ENCODE measurements at places on chromosomes 1 and 21. TPM values are rescaled to one million over a fixed set of nuclear protein-coding genes. Genes with fewer than 3 reads are reported as not detected.

- no peak for DNase-seq
These were observed 15.1 kb downstream of the MCL1 start for GRCh38 chr1:150564051-150564991.

DNA sequence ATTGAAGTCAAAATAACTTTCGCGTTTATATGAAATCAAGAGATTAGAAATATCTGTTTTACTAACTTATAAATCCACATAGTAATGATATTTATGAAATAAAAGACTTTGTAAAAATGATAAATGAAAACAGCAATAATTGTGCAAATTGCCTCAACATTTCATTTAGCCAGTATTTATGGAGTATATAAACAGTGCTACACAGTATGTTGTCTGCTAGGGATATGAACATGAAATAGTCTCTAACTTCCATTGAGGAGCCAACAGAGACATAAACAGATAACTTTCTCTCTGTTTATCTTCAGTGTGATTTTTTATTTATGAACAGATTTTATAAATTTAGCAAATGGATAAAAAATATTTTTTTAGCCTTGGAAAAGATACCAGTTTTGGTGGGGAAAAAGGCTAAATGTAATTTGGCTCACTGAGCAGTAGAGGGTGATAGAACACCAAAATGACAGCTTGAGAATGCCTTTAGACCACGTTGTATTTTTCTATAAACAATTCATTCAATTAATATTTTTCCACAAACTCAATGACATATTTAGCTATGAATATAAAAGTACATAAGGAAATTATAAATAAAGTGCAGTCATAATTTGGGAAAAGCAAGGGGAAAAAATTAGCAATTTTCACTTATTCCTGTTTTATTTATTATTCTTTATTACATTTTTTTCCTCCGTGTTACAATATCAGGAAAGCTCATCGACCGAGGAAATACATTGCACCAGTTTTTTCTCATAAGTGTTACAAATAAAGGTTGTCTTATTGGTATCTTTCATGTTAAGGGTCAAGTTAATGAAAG lies 47.5 kb upstream of the EEIG2 start:
- DNase-seq, result no peak

- DNase-seq, result no peak
These were observed 31.2 kb downstream of the CR1L start for GRCh38 chr1:207676153-207676552.

GRCh38 chr1:20590306-20590777 lies 1.4 kb downstream of the CDA start:
- no peak for DNase-seq

- DNase-seq, result no peak
These were observed 12.0 kb upstream of the ARHGEF19 start for GRCh38 chr1:16224472-16224871.

GRCh38 chr1:162700131-162700530 lies 67.9 kb downstream of the DDR2 start:
- DNase-seq, result no peak

- DNase-seq, result peak; percentile 60
These were observed 9.9 kb downstream of the PLOD1 start for GRCh38 chr1:11944358-11944931.

- no peak for DNase-seq
These were observed 32.6 kb downstream of the GPR52 start for GRCh38 chr1:174480324-174480723.

DNA sequence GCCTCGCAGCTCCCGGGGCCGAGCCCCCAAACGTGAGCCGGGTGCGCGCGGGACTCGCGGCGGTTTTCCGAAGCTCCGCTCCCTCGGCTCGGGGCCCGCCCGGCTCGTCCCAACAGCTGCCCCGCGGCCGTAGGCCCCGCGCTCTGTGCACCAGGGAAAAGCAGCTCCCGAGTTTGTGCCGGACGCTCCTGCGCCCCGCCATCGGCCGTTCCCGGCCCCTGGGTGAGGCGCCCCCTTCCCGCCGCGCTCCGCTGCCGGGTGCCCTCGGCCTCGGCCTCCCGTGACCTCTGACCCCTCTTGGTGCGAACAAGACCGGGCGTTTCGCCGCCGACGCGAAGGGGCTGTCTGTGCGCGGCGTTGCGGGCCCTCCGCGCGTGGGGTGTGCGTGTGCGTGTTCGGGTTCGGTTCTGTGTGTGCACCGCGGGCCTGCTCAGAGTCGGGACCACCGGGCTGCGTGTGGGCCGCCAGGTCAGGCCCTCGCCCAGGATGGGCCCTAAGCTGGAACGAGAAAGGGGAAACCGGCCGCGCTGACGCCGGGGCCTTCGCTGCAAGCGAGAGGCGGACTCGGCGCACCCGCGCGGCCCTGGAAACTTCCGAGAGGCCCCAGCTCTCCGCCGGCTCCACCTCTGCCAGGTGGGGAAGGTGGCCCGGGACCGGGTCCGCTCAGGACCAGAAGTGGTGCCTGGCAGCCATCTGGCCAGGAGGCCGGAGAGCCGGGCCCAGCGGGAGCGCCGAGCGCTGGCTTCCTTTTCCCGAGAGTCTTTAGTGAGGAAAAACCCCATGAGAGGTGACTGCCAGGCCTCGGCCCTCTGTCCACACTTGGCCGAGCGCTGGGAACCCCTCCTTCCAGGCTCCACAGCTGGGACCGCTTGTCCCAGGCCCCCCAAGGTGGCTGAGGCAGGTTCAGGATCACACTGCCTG lies 1.9 kb downstream of the PRDM16 start:
- DNase-seq, result no peak

GRCh38 chr1:9275567-9276034 lies 17.1 kb upstream of the SPSB1 start:
- no peak for DNase-seq

DNA sequence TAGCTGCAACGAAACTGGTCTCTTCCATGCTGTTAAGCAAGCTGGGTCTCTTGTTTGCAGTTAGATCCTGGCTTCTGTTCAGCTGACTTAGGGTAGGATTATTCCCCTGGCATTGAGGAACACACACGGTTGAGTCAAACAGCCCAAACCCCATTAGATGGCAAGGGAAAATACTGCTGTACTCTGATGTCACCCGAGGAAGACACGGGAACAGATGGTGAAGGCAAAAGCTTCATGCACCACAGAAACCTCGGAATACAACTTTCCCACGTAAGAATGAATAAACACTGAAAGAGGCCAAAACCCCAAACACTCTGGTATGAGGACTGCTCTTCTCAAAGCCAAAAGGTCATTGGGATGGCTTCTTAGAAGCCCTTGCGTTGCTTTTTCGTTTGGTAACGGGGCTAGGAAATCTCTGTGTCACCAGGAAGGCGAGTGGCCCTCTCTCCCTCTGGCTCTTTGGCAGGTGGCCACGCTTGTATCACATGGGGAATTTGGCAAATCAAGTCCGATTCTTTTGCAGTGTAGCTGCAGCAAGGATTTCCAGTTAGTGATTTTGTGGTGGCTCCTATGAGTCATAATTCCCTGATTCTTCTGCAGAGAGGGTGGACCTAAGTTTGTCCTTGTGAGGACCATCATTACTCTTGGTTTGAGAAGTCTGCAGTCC lies 16.7 kb upstream of the LYST start:
- no peak for DNase-seq

DNA sequence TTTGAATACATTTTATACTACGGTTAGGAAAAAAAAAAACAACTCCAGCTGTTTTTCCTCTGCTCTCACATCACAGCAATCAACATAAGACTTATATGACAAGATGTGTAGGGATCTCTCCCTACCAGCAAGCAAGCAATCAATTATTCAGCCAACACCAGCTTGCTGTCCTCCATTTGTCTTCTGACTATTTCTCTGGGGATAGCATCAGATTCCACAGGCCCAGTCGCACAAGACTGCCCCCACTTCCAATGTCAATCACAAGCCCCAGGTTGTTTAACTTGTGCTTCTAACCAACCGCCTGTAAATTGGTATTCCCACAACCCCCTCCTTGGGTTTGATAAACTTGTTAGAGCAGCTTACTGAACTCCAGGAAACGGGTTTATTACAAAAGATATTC lies 873.1 kb upstream of the TMPRSS15 start:
- DNase-seq, result no peak

- no peak for DNase-seq
These were observed 89.9 kb upstream of the TMPRSS2 start for GRCh38 chr21:41597811-41598231.

DNA sequence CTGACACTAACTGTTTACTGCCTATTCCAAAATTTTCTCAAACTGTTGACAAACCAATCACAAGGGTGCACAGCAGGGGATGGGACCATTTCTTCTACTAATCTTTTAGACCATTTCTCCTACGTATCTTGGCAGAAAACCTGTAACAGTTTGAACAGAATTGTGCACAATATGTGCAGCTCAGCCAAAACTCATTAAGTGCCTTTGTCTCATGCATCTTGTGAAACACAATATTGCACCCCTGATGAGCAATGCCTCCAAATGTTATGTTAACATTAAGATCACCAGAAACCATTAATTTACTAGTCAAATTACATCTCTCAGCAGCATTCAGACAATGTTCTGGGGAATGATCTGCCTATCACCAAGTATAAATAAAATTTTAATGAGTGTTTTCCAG lies 247.5 kb downstream of the NRIP1 start:
- DNase-seq, result no peak

DNA sequence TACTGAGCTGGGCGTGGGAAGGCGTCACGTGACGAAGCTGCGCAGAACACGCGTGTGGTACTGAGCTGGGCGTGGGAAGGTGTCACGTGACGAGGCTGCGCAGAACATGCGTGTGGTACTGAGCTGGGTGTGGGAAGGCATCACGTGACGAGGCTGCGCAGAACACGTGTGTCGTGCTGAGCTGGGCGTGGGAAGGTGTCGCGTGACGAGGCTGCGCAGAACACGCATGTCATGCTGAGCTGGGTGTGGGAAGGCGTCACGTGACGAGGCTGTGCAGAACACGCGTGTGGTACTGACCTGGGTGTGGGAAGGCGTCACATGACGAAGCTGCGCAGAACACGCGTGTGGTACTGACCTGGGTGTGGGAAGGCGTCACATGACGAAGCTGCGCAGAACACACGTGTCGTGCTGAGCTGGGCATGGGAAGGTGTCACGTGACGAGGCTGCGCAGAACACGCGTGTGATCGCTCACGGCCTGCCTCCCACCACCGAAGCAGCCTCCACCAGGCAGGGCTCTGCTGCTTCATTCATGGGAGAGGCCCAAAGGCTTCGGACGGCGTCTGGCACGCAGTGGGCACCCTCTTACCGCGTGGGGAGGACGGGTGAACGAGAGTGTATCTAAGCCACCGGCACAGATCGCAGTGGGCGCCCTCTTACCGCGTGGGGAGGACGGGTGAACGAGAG lies 24.0 kb downstream of the CFAP74 start:
- no peak for DNase-seq

GRCh38 chr21:42429856-42430255 lies 26.2 kb downstream of the UBASH3A start:
- no peak for DNase-seq

GRCh38 chr1:237390823-237391222 lies 348.8 kb downstream of the RYR2 start:
- no peak for DNase-seq

- no peak for DNase-seq
These were observed 7.1 kb downstream of the DMRTA2 start for GRCh38 chr1:50416150-50416527.

DNA sequence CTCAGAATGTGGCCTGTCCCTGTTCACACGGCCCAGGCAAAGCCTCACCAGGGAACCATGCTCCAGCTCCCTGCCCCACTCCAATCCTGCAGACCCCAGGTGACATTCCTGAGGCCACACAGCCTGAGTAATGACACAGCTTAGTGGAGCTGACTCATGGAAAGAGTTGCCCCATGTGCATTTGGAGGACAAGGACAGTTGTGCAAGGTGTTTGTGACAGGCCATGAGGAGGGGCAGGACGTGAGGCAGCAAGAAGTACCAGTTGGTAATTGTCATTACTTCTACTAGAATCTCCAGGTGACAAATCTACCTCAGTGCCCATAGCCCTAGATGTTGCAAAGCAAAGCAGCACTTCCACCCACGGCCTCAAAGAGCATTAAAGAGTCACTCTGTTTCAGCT lies 15.2 kb downstream of the PRR9 start:
- DNase-seq, result no peak

- no peak for DNase-seq
These were observed 147.3 kb upstream of the WNT4 start for GRCh38 chr1:22290157-22290556.

DNA sequence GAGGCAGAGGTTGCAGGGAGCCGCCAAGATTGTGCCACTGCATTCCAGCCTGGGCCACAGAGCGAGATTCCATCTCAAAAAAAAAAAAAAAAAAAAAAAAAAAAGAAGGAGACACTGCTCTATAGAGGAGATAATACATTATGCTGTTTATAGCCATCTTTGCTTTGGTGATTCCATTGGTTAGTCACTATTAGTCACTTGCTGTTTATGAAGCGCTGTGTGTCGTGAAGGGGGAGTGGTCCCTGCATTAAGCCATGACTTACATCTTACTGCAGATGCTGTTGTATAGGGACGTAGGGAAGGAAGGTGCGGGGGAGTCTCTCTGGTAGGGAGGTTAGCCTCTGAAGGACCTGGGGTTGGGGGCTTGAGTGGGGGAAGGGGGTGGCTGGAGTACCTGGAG lies 48.3 kb downstream of the HUNK start:
- no peak for DNase-seq

GRCh38 chr21:33199100-33199464 lies 30.7 kb upstream of the IFNAR2 start:
- DNase-seq, result no peak

DNA sequence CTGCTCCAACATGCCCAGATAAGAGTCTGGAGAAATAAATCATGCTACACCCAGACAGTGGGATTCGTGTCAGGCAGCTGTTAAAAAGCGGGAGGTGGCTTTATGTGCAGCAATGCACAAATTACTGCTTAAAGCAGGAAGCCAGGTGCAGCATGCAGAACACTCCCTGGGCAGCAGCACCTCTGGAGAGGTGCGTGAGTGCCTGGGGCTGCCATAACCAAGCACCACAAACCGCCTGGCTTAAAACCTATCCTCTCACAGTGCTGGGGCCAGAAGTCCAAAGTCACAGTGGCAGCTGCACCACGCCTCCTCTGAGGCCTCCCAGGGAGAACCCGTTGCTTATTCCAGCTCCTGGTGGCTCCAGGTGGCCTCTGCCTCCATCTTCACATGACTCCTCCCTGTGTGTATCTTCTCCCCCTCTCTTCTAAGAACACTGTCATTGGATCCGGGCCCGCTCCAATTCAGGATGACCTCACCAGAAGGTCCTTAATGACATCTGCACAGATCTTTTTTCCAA lies 115.6 kb downstream of the SIK1 start:
- no peak for DNase-seq

CHI3L2 gene
- 0.26 TPM for total RNA-seq

C1orf21 gene
- total RNA-seq, result 100 TPM

KLHDC7A gene
- 3.3 TPM for total RNA-seq

TIAM1 gene
- total RNA-seq, result 36.0 TPM

SNAPIN gene
- total RNA-seq, result 36.9 TPM

OPRD1 gene
- 0.05 TPM for total RNA-seq

AK5 gene
- 6.5 TPM for total RNA-seq

PLA2G2A gene
- total RNA-seq, result 0.48 TPM

MXRA8 gene
- total RNA-seq, result 62.7 TPM

CLIC6 gene
- 17.2 TPM for total RNA-seq

LCE3E gene
- total RNA-seq, result not detected

EPHA8 gene
- total RNA-seq, result not detected
